Fibroblast of skin of back (primary cell): ENCODE measurements at places on chromosomes 5 and 9.

DNA sequence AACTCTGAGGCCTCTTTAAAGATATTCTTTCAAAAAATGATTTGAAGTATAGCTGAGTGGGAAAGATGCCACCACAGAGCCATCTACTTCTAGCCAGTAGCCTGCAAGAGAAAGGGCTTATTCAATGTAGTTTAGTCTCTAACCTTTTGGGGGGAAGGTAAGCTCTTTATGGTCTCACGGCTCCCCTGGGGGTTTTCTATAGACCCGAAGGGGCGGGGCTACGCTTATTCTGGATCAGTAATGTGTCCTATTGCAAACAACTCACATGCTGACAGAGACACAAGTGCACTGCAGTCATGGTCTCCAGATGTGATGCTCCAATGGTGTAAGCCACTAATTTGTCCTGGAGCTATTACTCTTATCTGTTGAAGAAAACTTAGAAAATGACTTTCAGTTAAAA, 53.4 kb upstream of the RPS23 start:
- DNase-seq = no peak

DNA sequence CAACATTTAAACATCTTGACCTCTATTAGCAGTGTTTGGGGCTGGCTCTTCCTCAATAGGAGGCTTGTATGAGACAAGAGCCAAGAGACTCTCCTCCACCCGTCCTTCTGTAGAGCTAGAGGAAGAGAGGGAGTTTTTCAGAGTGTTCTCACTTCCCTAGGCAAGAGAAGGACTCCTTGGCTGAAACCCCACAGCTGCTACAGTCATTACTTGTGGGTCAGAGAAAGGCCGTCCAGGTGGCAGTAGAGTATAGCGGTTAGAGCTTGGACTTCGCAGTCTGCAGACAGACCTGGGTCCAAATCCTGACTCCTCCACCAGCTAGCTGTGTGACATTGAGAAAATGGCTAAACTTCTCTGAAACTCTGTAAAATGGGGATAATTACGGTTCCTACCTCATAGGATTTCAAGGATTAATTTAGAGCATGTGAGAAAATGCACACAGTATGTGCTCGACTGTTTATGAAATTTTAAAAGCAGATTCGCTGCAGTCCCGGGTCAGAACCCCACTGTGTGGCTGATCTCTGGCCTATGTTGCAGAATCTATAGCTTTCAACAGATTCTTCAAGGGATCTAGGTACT, 80.8 kb upstream of the ARAP3 start:
- DNase-seq = no peak

DNA sequence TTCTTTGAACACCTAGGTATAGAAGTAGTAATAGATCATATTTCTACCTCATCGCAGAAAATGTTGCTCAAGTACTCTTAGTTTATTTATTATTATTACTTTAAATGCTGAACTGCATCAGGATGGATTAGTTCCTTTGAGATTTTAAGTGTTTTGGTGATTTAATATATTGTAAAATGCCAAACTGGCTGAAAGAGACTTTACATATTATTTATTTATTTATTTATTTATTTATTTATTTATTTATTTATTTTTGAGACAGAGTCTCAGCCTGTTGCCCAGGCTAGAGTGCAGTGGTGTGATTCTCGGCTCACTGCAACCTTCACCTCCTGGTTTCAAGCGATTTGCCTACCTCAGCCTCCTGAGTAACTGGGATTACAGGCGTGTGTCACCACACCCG, 42.3 kb downstream of the LMNB1 start:
- DNase-seq = no peak

DNA sequence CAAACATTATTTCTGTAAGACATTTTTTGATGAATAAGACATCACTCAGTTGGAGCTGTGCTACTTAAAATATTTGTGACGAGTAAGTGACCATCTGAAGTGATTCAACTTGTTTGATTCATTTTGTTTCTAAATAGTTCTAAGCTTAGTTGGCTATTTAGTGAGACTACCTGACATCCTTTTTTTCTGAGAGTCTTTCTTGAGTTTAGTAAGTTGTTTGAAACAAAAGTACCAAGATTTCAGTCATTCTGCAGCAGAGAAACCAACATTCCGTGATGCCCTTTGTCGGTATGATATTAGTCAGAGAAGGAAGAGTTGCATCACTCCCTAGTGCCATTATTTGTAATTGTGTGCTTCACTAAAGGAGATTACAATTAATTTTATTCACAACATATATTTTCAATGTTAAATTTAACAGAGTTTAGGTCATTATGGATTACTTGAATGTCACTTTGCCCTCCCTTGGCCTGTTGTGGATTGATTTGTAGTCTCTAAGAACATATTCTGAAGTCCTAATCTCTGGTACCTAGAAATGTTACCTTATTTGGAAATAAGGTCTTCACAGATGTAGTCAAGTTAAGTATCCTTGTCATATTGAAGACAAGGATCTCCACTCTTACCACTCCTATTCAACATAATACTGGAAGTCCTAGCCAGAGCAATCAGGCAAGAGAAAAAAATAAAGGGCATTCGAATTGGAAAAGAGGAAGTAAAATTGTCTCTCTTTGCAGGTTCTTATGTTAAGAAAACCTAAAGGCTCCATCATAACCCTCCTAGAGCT, 212.2 kb downstream of the PCSK1 start:
- DNase-seq = peak; percentile 89

GRCh38 chr5:65047948-65048690, 279.4 kb downstream of the CWC27 start:
- DNase-seq = no peak

- no peak for DNase-seq
Measured at GRCh38 chr5:174998131-174998730, 273.8 kb downstream of the MSX2 start.

DNA sequence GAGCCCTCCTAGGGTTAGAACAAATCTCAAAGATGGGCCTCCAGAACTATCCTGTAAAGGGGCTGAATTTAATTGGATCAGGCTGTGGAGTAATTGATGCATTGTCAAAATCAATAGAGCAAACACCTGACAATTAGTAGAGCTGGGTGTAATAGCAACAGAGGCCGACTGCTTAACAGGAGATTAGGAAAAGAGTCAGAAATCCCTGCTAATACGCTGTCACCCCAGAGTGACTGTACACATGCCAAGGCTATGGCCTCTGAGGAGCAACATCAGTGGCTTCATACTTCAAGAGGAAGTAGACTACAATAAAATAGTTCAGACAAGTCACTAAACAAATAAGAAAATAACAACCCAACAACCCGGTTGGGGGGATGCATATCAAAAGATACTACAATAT, 18.7 kb upstream of the GRPEL2 start:
- DNase-seq = no peak
